ENCODE measurements at places on chromosomes 13 and 19.

DNA sequence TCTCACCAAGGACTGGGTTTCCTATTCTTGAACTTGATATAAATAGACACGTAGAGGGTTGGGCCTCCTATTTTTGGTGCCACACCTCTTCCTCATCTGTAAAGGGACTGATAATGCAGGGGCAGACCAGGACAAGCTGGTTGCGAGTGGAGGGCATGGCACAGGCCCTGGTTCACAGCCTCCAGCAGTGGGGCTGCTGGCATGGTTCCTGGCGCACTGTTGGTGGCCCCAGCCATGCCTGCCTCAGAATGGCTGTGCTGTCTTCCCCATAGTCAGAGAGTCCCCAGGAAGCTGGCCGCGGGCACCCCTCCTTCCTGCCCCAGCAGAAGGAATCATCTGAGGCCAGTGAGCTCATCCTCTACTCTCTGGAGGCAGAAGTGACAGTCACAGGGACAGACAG is 10.5 kb upstream of the OVOL3 start:
- DNase-seq, result no peak

DNA sequence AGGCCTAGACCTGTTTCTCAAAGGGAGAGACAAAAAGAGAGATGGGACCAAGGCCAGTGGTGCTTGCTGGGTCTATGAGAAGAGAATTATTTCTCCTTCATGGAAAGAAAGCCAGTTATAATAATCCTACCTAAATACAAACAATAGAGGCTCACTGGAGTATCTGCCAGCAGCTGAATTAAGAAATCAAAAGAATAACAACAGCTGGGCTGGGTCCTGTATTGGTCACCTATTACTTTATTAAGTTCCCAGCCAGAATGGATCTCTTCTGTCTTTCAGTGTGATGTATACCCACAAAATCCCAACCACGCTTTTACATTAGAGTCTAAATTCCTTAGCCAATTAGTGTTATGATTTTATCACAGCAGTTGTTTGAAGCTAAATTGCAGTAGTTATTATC is 297.8 kb upstream of the DACH1 start:
- DNase-seq, result no peak

- DNase-seq, result no peak
Observed at GRCh38 chr13:71685072-71685471, 181.9 kb downstream of the DACH1 start.

GRCh38 chr13:28585561-28585960 is 73.4 kb upstream of the POMP start:
- no peak for DNase-seq

DNA sequence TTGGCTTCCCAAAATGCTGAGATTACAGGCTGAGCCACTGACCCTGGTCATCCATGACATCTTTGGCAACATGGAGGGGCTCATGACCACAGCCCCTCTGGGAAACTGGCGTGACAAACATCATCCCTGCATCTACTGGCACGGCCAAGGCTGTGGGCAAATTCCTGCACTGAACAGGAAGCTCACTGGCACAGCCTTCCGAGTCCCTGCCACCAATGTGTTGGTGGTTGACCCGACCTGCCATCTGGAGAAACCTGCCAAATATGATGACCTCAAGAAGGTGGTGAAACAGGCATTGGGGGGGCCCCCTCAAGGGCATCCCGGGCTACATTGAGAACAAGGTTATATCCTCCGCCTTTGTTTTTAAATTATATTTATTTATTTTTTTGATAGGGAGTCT is 8.9 kb upstream of the ACP5 start:
- DNase-seq, result no peak

GRCh38 chr19:28586474-28586873 is 626.5 kb downstream of the UQCRFS1 start:
- no peak for DNase-seq

GRCh38 chr19:14611051-14611450 is 28.2 kb downstream of the CLEC17A start:
- DNase-seq, result no peak

DNA sequence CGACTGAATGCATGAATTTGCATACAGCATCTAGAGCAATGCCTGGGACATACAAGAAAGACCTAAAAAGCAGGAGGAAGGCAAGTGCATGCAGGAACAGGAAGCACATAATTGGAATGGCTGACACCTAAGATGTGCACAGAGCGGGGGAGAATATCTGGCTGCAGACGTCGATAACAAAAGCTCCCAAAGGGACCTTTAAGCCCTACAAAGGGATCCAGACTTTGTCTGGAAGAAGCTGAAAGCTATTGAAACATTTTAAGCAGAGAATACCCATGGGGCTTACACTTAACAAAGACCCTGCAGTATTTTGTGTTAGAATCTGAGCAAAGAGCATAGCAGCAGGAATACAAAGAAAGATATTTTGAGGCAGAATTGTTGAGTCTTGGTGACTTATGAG is 107.4 kb upstream of the CLDN10 start:
- DNase-seq, result no peak

GRCh38 chr19:12425888-12426274 is 14.9 kb downstream of the ZNF443 start:
- no peak for DNase-seq

DNA sequence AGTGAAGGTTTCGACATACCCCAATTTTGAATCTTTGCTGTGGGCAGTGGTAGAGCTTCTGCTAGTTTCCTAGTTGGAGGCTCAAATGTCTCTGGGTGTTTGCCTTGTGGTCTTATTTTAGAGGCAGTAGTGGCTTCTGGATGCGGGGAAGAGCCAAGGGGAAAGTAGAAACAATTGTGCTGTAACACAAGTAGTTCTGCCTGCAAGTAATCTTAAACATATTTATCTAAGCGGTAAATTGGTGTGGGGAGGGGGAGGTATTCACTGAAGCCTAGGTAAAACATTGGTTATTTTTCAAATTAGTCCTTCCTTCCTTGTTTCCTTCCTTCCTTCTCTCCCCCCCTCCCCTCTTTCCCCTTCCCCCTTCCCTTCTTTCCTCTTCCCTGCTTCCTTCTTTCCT is at the start of gene PCDH20:
Gene PCDH20, minus strand, starts transcription at position 101 of the 400 bp plus-strand sequence. CDS start 691 bp downstream, outside the sequence.
- no peak for DNase-seq

DNA sequence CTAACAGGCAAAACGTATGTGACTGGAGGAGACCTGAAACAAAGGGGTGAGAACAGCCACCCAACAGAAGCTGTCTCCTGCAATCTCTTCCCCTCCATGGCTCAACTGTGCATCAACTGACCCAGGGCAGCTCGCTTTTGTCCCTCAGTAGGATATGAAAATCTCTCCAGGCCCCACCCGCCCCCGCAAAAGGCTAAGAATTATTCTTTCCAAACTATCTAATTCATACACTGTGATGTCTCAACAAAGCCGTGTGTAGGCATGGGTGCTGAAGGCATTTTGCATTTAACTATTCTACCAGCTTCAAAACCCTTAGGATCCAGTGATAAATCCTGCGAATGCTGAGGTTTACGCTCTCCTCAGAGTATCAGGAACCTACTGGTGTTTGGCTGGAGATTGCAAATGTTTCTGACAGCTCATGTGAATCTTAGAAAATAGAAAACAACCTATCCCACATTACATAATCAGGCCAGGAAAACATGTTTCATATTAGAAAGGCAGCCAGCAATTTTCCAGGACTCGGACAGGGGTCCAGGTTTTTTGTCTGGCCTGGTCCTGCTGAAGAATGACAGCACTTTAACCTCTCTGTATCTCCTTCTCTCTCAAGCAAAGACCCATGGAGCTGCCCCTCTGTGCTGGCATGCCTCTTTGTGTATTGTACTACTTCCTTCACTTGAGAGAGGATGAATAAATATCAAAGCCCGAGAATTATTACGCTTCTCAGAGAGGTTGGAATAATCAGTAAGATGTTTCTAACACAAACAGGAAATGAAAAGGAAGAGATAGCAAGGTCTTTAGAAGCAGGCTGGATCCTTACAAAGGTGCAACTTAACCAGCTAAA is 17.3 kb downstream of the DHRS12 start:
- DNase-seq, result no peak

- DNase-seq, result no peak
Observed at GRCh38 chr13:71017607-71018006, 849.4 kb downstream of the DACH1 start.

DNA sequence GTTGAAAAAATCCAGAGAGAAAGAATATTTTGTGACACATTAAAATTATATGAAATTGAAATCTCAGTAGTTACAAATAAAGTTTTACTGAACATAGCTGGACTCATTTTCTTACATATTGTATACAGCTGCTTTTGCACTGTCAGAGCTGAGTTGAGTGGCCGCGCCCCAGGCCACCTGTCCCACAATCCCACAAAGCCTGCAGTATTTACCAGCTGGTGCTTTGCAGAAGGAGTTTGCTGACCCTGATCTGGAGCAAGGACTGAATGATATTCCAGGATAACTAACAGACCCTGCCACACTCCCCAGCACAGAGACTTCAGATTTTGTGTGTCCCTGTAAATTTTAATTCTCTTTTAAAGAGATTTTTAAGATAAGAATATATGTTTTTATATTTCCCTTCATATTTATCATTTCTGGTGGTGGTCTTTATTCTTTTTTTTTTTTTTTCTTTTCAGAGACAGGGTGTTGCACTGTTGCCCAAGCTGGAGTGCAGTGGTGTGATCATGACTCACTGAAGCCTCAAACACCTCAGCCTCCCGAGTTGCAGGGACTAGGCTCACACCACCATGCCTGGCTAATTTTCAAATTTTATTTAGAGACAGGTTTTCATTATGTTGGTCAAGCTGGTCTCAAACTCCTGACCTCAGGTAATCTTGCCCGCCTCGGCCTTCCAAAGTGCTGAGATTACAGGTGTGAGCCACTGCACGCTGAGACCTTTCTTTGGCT is 48.5 kb downstream of the TDRD12 start:
- DNase-seq, result no peak

DNA sequence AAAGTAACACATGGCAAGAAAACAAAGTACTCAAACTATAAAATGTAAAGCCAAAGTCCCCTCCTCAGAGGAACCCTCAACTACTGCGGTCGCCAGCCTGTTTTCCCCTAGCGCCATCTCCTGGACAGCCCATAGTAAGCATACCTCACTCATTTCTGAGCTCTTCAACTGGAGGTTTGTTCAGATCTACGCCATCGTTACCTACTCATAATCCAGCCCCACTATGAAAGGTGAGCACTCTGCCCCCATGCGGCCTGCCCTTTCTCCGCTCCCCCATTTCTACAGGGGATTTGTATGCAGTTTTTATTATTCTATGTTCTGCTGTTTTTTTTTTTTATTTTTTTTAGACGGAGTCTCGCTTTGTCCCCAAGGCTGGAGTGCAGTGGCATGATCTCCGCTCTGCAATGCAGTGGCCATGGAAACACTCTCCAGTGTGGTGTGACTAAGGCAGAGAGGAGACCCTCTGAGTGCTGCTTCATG is 26.2 kb downstream of the OPA3 start:
- DNase-seq, result peak; percentile 53

All from activated T-cell treated with anti-CD3 and anti-CD28 coated beads for 48 hours (primary cell).